Hepatocyte (in vitro differentiated cells): ENCODE measurements at places on chromosomes 12 and 14. TPM values are rescaled to one million over a fixed set of nuclear protein-coding genes. Genes with fewer than 3 reads are reported as not detected.

KLHL33 gene
- polyA plus RNA-seq: 0.05 and 0.19 TPM in 2 replicates

MARCHF9 gene
- polyA plus RNA-seq: 13.6 and 14.8 TPM in 2 replicates

DNA sequence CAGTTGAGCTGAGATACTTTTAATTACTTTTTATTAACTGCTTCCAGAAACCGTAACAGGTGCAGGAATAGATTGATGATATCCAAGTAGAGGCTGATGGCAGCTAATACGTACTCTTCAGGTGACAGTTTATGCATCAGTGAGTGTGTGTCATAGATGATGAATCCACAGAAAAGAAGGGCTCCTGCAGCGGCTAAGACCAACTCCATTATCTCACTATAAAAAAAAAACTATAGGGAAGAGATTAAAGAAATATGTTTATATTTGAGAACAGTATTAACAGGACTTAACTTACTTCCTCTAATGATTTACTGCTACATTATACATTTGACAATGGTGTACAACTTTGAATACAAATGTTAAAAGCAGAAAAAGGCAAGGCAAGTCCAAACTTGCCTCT lies 7.4 kb upstream of the LLPH start:
- no peak for DNase-seq

- DNase-seq: peak; percentile 77
These were observed 19.7 kb downstream of the PLEKHG3 start for GRCh38 chr14:64723691-64724577.

DNA sequence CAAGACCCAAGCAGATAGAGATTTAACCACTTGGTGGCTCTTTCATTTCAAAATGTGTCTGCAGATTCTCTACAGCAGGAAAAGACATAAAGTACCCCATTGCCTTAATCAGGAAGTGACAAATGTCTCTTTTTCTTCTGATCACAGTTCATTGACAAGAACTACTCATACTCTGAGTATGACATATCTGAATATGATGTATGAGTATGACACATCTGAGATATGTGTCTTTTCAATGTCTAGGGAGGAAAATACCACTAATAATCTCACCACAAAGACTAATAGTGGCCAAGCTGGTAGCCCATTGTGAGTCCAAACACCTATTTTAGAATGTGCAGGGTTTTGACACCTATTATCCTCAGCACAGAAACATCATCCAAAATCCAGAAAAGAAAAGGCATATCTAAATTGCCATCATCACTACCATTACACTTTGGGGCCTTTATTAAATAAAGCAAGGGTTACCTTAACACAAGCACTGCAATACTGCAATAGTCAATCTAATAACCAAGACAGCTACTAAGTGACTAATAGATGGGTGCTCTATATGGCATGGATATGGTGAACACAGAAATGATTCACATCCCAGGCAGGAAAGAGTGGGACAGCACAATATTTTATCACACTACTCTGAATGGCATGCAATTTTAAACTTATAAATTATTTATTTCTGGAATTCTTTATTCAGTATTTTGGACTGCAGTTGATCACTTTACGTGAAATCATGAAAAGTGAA lies 243.7 kb upstream of the FAR2 start:
- no peak for DNase-seq
